Cortex of kidney (tissue), 1 donor: ENCODE measurements at places on chromosomes 6 and 20.

- DNase-seq: no peak
Observed at GRCh38 chr20:3563548-3564177, 92.8 kb downstream of the ATRN start.

GRCh38 chr20:61303675-61304074 lies 51.6 kb downstream of the CDH4 start:
- DNase-seq: no peak

DNA sequence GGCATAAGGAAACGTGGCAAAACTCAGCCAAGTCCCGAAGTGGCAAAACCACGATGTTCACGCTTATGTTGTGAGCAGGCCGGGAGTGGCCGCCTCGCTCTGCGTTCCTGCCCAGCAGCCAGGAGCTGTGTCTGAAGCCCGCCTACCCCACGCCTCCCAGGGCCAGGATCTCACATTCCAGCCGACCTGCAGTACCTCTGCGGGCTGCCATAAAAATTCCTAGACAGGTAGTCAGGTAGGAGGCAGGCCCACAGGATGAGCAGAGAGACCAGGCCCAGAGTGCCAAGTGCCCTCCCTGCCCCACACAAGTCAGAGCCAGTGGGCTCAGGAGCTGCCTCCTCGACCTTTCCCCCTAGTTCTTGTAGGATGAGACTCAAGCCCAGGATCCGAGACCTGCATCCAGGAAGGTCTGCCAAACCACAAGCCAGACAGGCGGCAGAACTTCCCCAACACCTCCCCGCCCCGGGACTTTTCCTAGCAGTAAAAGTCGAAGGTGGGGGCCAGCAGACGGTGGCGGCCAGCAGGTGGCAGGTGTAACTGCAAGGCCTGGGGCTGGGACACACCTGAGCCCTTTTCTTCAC lies 16.7 kb downstream of the PMEPA1 start:
- DNase-seq: no peak

DNA sequence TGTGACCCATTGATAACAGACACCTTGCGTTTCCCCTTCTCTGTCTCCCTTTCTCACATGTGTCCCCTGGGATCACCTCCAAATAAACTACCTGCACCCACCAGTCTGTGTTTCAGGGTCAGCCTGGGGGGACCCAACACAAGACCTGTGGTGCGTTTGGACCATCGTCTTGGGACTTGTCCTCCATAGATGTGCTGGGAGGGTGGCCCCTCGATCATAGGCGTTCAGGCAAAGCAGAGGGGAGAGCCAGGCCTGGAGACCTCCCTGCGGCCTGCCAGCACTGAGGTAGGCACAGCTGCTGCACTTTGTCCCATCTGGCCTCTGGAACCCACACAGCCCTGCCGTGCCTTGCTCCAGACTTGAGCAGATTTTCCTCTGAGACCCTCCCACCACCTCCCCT lies 18.1 kb downstream of the CST9 start:
- no peak for DNase-seq

DNA sequence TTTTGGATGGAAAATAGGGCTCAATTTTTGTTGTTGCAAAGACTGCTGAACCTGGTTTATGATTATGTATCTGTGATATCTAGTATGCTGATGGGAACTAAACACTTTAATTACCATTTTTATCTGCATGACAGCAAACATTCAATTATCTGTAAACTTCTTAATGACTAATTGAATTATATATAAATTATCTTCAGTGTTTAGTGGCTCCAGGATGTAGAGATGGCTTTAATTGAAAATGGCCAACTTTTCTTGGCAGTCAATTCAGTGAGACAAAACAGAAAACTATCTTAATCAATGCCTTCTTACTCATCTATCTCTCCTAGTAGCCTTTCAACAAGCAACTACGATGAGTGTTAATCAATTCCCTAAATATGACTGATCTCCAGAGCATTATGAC lies 591.3 kb downstream of the HACE1 start:
- no peak for DNase-seq

DNA sequence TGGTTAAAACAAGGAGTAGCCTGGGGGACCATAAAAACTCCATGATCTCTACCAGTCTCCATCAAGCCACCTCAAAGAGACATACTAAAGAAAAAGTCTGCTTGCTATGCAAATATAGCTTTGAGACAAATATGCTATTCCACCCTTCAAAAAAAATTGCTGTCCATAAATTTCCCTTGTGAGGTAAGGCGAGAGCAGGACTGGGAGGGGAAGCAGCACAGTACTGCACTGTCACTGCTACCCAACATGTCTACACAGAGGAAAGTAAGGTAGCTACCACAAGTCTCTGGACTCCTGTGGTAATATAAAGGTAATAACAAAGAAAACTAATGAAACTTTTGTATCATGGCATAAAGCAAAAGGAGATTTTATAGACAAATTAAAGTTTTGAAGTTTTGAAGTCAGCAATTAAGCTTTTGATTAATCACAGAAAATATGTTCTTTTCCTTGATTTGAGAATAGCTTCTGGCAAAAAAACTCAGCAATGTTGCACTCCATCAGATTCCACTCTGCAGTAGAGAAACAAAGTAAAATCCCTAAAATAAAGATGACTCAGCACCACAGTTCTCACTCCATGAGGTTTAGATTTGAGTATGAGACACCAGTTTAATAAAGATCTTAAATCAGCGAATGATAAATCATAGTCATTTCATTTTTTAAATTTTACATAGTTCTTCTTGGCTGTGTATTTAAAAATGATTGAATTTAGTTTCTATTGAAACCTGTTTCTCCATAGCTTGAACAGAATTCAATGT lies 602.4 kb downstream of the COL12A1 start:
- DNase-seq: no peak

DNA sequence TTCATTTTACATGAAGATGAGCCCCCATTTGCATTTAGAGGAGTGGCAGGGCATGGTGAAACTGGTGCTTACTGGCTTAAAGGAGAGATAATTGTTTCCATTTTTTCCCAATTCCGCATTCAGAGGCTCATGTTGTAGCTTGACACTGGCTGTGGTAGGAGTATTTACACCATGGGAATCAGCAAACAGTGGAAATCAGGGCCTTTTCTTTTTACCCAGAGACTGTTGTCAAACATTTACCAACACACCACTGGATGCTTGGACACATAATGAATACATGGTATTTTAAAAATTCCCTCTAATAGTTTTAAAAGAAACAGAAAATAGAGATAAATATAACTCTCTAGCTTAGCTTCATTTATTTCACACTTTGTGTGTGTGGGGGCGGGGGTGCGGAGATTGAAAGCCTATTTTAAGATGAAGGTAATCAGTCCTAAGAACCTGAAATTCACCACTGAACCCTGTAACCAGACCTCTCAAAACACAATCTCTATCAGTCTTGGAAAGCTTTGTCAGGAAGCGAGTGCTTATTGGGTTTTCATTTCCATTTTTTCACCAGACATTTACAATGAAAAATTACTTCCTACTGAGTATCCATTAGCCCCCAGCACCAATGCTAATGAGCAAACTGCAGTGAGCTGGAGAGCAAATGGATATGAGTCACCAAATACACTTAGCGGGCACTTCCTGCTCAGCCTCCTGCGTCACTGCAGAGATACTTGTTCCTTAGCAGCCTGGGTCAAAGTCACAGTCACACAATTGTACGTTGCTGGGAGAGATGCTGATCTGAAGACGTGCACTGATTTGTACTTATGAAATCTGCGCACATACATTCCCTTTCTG lies 532.0 kb downstream of the BCKDHB start:
- no peak for DNase-seq

DNA sequence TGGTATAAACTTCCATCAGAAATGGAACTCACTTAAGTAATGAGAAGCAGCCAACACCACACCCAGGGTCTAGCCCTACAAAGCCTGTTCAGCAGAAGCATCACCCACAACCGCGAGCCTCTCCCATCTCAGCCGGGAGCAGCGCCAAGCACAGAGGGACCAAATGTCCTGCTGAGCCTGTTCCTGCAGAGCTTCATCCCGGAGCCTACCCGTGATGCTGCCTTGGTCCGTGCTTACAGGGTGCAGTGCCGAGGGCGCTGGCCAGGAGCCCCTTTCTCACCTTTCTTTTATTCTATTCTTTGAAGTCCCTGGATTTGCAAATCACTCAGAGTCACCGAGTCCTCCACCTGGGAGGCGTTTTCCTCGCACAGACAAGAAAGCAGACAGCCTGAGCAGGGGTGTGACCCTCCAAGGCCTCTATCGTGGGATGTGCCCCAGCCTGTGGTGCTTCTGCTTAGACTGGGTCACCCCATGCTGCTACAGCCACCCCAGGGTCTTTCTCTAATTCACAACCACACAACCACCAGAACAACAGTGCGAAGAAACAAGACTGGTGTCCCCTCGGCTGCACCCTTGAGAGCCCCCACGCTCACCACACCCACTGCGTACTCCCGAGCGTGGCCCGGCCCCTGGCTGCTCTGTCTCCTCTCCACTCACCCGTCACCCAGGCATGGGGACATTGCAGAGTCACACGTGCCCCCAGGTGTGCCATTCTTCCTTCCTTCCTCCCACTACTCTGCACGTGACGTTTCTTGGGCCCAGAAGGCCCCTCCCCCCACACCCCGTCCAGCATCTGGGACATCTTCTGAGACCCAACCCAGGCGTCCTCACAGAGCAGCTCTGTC lies 92.2 kb upstream of the MPC1 start:
- no peak for DNase-seq

GRCh38 chr6:83867527-83868161 lies 8.2 kb downstream of the CYB5R4 start:
- DNase-seq: no peak

DNA sequence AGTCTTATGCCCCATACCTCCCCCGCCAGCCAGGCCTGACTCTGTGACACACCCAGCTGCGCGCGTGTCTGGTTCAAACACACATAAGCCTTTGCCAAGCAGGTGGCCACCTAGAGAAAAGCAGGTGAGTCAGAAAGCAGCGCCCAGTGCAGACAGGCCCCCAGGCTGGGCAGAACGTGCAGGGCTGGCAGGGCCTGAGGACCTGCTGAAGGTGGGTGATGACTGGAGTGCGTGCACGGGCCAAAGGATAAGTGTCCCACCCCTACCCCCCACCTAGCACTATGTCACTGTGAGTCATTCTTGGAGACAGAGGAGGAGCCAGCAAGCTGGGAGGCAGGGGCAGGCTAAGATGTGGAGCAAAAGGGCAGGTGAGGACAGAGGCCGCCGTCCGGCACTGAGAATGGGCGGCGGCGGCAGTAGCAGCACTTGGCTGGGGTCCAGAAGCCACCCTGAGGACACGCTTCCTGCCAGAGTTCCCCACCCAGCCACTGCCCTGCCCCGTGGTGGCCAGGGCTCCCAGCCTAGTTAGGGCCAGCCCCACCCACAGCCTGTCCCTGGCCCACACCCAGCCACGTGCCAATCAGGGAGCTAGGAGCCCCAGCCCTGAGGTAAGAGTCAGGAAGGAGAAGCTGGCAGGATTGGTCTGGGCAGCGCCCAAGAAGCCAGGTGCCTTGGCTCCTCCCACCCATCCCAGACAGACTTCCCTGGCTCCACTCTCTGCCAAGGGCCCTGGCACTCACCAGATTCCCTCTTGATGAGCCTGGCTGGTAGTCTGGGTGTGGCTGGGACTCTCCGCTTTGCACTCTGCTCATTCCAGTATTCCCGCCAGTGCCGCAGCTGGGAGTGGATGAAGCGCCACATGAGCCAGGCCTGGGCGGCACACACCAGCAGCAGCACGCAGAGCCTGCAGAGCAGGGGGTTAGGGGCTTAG lies 72.7 kb downstream of the TRAM2 start:
- DNase-seq: no peak

GRCh38 chr20:20277894-20278335 lies 90.0 kb upstream of the INSM1 start:
- no peak for DNase-seq

DNA sequence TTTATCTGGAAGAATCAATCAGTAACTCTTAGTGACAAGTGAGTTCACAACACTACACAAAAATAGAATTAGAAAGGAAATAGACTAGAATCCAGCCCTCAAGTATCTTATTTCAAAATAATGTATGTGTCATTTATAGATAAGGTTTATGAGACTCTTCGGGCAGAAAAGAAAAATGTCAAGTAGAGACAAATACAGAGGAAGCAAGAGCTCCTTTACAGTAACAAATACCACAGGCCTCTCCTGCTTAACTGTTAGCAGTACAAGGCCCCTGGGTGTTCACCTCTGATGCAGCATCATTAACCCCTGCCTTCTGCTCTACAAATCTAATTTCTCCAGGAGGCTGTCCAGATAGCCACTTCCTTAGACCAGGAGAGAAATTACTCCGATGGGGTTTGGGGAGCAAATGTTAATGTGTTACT lies 76.7 kb downstream of the UBE3D start:
- DNase-seq: no peak

DNA sequence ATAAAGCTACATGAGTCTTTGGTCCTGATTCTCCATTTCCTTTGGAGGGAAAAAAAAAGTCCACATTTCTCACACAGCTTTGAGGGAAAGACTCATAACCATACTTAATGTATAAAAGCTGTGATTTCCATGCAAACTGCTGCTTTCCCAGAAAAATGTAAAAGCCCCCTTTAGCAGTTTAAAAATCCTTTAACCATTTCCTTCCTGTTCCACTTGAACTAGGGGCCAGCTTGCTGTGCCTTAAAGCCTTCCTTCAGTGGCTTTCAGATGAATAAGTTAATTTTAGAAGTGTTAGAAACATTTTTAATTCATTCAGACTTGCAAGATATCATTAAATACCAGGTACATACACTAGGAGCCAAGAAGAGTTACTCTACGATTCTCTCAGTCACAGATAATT lies 273.5 kb downstream of the PKHD1 start:
- no peak for DNase-seq

DNA sequence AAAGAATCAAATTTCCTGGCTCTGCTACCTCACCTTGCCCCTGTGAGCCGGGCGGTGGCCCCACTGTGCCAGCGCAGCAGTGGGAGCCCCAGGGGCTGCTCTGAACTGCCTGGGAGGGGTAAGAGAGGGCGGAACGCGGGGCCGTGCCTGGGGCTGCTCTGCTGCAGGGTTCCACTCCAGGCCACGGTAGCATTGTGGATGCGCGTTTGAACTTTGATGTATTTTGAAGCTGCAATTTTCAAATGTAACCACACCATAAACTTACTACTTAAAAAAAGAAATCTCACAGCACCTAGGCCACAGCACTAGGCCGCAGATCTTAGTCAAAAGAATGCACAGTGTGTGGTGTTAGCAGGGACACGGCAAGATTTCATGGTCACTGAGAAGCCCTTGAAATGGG lies 57.5 kb downstream of the PRDM1 start:
- no peak for DNase-seq

- DNase-seq: no peak
Observed at GRCh38 chr20:53971096-53971683, 99.2 kb downstream of the BCAS1 start.

DNA sequence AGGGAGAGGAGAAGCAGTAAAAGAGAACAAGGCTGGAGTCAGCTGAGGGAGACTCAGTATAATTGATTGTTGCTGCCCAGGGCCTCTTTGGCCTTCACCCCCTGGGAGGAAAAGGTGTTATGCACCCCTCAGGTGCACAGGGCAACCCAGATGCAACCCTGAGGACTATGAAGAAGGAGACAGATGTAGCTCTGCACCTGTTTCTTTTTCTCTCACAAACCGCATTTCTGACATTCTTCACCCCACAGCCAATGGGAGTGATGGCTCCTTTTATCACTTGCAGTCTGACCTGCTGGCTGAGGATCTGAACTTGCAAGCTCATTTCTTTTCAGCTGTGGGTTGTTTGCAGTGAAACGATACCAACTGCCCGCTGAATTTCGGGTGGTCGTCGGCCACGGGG lies 64.1 kb upstream of the F13A1 start:
- no peak for DNase-seq
